ENCODE measurements at places on chromosomes 3 and 15.

GRCh38 chr3:6113338-6113737 lies 747.6 kb upstream of the GRM7 start:
- DNase-seq: no peak

DNA sequence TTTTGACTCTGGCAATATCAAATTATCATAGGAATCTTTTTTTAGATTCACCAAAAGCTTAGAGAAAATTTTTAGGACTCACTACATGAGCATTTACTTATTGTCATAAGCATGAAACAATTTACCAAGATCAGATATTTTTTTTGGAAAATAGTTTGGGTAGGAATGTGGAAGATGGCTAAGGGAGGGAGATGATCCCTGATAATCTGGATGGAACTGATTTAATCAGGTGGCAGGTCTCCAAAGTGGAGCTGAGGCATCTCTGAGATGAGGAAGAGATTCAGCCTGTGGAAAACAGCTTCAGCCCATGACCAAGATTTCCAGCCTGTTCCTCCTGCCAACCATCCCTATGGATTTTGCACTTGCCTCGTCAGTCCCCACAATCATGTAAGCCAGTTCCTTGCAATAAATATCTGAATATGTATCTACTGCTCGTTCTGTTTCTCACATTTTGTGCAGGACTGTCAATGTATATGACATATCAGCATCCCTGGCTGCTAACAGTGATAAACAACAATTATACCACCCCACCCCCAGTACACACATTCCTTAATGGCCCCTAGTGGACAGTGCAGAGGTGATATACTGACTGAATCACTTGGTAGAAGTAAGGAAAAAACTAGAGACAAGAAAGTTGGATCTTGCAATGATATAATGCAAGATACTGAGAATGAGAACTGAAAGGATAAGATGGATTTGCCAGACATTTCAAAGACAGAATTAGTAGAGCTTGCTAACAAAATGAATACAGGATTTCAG lies 183.8 kb downstream of the NEK10 start:
- no peak for DNase-seq

GRCh38 chr3:132119531-132119930 lies 84.7 kb upstream of the CPNE4 start:
- DNase-seq: no peak

DNA sequence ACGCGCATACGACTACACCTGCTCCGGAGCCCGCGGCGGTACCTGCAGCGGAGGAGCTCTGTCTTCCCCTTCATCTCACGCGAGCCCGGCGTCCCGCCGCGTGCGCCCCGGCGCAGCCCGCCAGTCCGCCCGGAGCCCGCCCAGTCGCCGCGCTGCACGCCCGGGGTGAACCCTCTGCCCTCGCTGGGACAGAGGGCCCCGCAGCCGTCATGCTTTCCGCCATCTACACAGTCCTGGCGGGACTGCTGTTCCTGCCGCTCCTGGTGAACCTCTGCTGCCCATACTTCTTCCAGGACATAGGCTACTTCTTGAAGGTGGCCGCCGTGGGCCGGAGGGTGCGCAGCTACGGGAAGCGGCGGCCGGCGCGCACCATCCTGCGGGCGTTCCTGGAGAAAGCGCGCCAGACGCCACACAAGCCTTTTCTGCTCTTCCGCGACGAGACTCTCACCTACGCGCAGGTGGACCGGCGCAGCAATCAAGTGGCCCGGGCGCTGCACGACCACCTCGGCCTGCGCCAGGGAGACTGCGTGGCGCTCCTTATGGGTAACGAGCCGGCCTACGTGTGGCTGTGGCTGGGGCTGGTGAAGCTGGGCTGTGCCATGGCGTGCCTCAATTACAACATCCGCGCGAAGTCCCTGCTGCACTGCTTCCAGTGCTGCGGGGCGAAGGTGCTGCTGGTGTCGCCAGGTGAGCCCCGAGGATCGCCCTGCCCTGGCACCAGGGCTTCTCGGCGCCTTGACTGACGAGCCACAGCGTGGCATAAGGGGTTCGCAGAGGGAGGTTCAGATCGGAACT lies 420 bp downstream of the SLC27A2 start:
- DNase-seq: peak; percentile 24

DNA sequence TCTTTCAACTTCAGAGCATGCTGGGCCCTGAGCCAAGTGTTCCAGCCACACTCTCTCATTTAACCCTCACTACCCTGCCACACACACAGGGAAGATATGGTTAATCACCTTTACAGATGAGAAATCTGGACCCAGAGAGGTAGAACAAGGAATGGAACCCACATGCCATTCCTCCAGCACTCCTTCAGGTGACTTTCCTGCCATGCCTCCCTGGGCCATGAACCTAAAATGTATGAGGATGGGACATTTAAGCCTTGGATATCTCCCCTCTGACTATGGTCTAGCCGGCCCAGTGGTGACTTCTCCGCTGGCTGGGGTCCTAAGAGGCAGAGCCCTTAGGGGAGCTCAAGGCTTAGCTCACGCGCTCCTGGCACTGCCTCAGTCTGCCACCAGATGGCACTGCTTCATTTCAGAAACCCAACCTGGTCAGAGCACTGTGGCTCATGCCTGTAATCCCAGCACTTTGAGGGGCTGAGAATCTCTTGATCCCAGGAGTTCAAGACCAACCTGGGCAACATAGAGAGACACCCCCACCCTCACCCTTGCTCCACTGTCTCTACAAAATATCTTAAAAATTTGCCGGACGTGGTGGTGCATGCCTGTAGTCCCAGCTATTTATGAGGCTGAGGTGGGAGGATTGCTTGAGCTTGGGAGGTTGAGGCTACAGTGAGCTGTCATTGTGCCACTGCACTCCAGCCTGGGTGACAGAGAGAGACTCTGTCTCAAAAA lies 2.2 kb upstream of the DCAF1 start:
- DNase-seq: peak; percentile 22

DNA sequence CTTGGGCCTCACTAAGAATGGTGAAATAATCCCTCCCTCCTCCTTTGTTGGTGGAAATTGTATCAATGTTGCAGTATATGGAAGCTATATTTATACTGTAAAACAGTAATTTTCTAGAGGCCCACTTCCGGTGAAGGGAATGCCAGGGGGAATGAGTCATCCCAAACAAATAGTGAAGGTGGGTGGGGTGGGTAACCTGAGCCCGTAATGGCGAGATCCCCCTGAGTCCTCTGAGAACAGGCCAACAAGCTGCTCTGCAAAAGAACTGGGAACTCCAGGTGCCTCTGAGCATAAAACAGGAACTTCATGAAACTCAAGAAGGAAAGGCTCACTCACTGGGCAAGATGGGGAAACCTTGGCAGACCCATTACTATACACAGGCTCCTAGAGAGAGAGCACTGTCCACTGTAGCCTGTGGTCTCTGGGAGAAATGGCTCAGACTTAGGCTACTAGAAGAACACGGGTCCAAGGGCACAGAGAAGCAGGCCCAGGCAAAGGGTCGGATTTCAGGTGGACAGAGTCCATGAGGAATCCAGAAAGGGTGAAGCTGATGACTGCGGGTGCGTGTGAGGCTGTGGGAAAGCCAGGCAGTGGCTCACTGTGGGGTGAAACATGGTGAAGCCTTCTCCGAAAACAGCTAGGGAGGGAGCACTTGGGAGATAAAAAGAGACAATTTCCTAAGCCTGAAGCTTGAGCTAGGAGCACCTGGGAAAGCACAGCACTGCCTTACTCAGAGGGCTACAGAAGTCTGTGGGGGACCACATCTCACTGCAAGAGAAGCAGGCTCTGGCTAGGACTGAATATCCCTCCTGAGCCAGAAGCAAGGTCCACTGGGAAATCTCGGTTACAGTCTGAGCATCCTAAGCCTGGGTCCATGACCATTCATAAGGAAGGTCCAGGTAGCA lies 19.8 kb downstream of the LARP6 start:
- DNase-seq: no peak

DNA sequence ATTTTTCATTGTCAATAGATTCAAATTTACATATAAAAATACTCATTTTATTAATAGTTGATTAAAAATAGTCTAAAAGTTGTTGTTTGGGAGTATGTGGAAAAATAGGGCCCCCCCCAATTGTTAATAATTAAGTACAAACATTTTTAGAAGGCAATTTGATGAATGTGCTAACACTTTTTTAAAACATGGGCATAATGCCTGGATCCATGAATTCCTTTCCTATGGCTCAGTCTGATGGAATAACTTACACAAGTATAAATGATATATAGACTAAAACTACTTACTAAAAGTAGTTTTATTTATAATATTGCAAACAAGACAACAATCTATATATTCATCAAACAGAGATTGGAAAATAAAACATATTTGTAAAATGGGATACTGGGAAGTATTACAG lies 247.2 kb upstream of the LRRN1 start:
- no peak for DNase-seq

DNA sequence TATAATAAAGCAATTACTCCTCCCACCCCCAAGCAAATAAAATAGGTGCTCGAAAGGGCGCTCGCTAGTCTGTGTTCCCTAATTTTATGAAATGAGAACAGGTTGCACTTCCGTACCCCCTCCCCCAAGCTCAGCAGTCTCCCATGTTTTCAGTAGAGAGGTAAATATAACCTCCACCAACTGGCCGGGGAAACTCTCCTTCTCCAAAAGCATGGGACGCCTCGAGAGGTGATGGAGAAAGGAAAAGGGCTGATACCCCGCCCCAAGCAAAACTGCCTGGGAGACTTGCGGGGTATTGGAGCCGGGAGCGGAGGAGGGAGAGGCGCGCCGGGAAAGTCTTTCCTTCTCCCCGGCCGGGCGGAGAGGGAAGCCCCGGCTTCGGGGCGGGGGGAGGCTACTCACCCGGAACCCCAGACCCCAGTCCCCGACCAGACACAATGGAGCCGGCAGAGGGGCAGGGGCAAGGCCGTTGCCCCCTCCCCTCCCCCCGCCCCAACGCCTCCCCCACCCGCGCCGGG lies 605 bp downstream of the DCUN1D1 start:
- peak; percentile 74 for DNase-seq

DNA sequence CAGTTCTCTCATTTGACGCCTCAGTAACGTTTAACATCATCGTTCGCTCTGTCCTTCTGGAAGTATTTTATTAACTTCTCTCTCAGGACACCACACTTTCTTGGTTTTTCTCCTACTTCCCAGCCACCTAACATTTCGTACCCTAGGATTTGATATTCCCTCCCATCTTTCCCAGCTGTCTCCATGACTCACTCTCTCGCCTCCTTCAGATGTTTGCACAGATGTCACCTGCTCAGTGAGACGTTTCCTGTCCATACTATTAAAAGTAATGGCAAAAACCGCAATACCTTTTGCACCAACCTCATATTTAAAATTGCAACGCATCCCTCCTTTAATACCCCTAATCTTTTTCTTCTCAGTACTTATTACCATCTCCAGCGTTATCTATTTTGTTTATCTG lies 62.1 kb upstream of the SPRED1 start:
- no peak for DNase-seq

DNA sequence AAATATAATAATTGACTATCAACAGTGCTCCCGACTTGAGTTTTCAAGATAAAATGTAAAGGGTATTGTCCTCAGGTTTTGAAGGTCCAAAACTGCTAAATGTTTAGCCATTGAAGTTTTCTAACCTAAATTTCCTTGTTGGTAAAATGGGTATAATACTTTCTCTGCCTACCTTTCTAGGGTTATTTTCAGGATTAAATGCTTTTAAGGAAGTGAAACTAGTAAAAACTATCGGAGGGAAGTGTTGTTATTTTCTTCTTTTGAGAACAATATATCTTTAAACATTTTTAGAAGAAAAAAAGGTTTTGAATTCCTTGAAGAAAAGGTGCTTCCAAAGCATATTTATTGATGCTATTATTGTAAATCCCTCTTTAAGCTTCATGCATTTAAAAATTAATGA lies 67.3 kb downstream of the FILIP1L start:
- no peak for DNase-seq

DNA sequence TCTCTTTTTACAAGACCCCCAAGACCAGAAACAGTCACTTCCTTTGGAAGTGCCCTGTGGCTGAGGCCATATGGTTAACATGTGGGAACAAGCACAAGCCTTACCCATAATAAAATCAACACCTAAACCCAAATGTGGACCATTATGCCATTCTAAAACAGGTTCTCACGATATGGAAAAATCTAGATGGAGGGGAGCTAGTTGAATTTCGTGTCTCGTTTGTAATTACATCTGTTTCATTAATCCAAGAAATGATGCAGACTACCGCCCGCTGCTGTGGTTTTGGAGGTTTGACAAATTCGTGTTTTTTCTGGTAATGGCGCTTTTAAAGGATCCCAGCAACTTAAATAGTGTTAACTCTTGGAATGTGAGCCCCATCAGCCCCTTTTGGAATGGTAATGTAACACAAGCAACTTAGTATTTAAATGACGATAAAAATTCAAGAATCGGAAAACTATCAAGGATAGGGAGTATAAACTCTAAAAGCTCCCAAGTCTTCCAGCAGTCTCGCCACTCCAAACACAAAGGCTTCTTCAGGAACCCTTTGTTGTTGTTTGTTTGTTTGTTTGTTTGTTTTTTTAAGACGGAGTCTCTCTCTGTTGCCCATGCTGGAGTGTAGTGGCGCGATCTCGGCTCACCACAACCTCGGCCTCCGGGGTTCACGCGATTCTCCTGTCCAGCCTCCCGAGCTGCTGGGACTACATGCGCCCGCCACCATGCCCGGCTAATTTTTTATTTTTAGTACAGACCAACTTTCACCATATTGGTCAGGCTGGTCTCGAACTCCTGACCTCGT lies 1.1 kb downstream of the CNBP start:
- DNase-seq: peak; percentile 26

DNA sequence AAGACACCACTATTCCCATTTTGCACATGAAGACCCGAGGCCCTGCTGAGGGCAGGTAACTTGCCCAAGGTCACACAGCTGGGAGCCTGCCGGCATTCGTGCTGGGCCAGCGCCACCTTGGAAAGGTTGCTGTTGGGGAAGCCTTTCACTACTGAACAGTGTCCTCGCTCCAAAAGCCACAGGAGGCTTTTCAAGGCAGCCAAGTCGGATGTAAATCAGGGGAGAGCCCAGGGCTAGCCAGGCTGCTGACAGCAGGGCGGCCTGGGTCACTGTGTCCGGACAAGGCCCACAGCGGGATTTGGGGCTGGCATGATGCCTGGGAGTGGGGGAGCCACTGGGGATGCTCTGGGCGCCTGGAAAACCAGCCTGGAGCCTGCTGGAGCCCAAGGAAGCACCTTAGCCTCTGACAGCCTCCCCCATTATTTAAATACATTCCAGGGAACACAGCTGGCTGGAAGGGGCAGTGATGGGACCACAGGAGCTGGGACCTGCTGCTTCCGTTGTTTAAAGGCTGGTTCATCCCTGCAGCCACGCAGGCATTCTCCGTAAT lies 10.5 kb downstream of the SLC6A6 start:
- no peak for DNase-seq

- DNase-seq: peak; percentile 6
Measured at GRCh38 chr3:42014921-42015533, 53.1 kb upstream of the ULK4 start.

DNA sequence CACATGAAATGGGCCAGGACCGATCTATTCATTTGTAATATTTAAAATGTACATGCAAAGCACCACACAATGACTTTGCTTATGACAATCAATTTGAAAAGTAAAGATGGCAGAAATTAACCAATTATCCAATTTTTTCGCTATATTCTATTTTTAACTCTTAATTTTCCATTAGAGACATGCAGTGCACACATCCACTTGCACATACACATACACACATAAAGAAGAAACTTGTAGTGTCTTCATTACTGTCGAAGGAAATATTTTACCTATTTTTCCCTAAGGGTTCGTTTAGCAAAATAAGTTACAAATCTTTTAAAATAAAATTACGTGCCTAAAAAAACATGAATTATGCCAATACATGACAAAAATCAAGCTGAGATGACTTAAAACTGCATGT lies 194.3 kb upstream of the MDFIC2 start:
- no peak for DNase-seq

- DNase-seq: no peak
Measured at GRCh38 chr3:16513141-16514020, at the start of gene RFTN1. Gene RFTN1 (minus strand): TSS chr3:16513699. CDS start chr3:16493869, 19,830 bp downstream.

All from DMS79 treated with DMSO at 0.1 percent for 48 hours (cell line).